Suprapubic skin (tissue), 4 donors: ENCODE measurements at places on chromosomes 5 and 9. TPM values are rescaled to one million over a fixed set of nuclear protein-coding genes. Genes with fewer than 3 reads are reported as not detected.

DNA sequence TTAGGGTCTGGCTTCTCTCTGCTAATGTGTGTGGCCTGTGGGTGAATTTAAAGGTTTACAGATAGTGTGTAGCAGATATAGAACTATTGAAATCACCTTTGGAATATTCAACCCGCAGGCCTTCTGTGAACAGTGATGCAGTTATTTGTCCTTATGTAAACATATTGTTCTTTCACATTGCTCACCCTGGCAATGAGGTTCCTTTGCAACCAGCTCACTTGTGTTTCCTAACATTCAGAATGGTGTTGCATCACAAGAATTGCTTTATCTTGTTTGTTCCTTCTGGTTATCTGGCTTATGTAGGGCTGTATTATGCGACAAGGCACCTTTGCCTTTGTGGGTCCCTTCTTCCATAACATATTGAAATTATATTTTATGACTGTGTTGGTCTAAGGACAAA, 370.3 kb downstream of the NNT start:
- DNase-seq, result no peak

- peak; percentile 77 for DNase-seq
Measured at GRCh38 chr5:172637110-172637580, 3.9 kb upstream of the NEURL1B start.

SPOCK1 gene
- 6.1 TPM for total RNA-seq

- no peak for DNase-seq
Measured at GRCh38 chr5:173812811-173813550, 75.2 kb upstream of the CPEB4 start.

VCAN gene
- total RNA-seq, result 24.0 TPM

- DNase-seq, result peak; percentile 69
Measured at GRCh38 chr5:43396762-43397304, 15.4 kb downstream of the CCL28 start.

PCDH12 gene
- total RNA-seq, result 0.76 TPM

ADAM19 gene
- total RNA-seq, result 1.6 TPM

GRCh38 chr9:135888126-135888765, 19.1 kb downstream of the CAMSAP1 start:
- DNase-seq, result no peak

TERT gene
- total RNA-seq, result not detected

DNA sequence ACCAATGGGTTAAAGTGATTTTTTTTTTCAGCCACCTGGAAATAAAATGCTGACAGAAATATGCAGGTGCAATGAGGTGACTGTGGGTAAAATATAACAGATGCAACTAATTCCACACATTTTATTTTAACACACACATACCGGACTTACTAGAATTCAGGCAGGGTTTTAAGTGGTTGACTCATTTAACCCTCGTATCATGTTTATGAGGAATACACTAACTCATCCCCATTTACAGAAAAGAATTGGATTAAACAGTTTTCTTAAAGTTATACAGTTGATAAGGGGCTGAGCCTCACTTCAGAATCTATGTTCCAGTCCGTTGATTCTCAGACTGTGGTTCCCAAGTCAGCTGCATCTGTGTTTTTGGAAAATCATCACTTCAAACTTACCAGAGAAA, 207.5 kb downstream of the CHSY3 start:
- DNase-seq, result no peak

SPATA31A6 gene
- total RNA-seq, result not detected

MLANA gene
- total RNA-seq, result 47.4 TPM

GRCh38 chr5:95701074-95701473, 18.3 kb upstream of the SPATA9 start:
- DNase-seq, result no peak

- DNase-seq, result no peak
Measured at GRCh38 chr5:145589063-145589462, 246.1 kb downstream of the PRELID2 start.

DNA sequence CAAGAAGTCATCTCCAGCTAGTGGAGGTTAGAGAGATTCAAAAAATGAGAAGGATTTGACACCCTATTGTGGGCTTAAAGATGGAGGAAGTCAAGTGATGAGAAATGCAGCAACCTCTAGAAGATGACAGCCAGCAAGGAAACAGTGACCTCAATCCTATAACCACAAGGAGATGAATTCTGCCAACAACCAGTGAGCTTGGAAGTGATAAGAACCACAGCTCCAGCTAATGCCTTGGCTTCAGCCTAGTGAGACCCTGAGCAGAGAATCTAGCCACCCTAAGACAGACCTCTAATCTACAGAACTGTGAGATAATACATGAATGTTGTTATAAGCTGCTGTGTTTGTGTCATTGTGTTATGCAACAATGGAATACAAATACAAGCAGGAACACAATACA, 262.4 kb downstream of the GRIA1 start:
- DNase-seq, result no peak

GRCh38 chr9:136345281-136346156, 18.0 kb downstream of the DNLZ start:
- DNase-seq, result peak; percentile 88

CEL gene
- total RNA-seq, result 5.2 TPM

- no peak for DNase-seq
Measured at GRCh38 chr5:76684756-76685519, 31.0 kb upstream of the F2R start.

DNA sequence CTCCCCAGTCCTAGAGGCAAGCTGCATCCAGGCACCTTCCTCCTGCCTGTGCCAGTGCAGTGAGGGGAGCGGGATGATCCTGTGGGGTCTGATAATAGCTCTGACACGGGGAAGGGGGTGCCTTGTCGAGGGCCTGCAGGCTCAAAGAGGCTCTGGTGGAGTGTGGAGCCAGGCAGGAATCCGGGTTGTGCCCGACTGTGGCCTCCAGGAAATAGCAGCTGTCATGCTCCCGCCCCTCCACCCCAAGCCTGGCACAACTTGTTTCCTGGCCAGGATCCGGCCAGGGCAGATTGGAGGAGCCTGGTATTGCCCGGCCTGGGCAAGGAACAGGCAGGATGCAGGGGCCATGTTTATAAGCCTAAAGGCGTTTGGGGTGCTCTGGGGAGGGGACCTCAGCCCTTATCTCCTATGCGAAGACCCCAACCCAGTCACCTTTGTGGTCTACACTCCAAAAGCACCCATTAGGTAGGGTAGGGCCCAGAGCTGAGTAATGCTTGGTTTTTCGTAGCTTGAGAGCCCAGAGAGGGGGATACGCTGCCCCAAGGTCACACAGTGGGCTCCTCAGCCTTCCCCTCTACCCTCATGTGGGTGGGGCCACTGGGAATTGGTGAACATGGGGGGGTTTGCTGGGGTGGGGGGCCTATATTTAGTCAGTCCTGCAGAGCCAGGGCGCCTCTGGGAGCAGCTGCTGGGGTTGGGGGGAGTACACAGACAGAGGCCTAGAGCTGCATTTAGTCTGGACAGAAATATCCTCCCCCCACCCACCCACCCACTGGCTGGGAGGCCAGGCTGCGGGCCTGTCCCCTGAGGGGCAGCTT, 12.2 kb downstream of the CXXC5 start:
- DNase-seq, result no peak

DNA sequence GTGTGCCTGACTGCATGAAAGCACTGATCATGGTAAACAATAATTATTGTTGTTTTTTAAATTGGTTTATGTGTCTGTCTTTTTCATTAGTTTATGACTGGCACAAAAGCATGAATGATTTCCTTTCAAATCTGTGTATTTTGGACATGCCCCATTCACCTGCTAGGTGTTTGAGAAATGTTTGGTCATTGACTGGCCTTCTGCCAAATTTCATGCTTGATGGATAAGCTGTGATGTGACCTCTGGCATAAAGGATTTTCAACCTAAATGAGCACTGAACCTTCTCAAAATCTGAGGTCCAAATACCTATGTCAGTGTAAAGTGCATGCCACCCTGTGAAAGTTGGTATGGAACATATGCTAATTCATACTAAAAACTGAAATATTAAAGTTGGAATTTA, 204.5 kb downstream of the BRINP1 start:
- no peak for DNase-seq

DNA sequence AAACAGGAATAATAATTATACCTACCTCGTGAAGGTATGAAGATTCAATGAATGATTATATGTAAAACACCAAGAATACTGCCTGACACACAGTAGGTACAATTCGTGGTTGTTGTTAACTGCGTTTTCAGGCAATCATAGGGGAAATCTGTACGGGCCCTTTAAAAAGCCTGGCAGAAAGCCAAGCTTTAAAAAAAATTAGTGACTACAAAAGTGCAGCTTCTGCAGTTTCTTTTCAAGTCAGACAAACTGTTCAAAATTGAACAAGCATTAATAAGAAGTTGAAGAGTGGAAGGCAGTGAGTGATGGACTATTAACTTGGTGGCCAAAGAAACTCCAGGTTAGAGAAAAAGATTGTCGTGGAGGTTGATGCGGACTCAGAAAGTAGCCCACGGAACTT, 85.9 kb upstream of the TRIO start:
- no peak for DNase-seq

IL5 gene
- not detected for total RNA-seq

- no peak for DNase-seq
Measured at GRCh38 chr5:55441954-55442353, 92.8 kb downstream of the PLPP1 start.

DNA sequence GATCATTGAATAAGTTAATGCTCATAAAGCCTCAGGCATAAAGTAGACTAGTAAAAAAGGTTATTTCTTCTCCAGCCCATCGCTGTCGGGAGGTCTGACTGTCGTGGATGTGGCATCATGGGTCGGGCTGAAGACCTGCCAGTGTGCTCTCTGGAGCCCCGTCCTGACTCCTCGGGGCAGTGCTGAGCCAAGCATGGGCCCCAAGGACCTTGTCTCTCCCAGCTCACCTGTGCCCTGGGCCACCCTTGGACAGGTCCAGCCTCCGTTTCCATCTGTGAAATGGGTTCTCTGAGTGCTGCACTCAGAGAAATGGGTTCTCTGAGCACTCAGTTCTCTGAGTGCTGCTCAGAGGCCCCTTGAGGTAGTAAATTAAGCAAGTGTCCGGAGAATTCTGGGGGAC, 269.0 kb downstream of the GADD45G start:
- DNase-seq, result peak; percentile 38

C5orf52 gene
- not detected for total RNA-seq

- no peak for DNase-seq
Measured at GRCh38 chr5:41636605-41637004, 126.2 kb upstream of the PLCXD3 start.

PCDHB15 gene
- 1.9 TPM for total RNA-seq

- DNase-seq, result peak; percentile 38
Measured at GRCh38 chr9:88973281-88974045, 17.8 kb upstream of the S1PR3 start.

DNA sequence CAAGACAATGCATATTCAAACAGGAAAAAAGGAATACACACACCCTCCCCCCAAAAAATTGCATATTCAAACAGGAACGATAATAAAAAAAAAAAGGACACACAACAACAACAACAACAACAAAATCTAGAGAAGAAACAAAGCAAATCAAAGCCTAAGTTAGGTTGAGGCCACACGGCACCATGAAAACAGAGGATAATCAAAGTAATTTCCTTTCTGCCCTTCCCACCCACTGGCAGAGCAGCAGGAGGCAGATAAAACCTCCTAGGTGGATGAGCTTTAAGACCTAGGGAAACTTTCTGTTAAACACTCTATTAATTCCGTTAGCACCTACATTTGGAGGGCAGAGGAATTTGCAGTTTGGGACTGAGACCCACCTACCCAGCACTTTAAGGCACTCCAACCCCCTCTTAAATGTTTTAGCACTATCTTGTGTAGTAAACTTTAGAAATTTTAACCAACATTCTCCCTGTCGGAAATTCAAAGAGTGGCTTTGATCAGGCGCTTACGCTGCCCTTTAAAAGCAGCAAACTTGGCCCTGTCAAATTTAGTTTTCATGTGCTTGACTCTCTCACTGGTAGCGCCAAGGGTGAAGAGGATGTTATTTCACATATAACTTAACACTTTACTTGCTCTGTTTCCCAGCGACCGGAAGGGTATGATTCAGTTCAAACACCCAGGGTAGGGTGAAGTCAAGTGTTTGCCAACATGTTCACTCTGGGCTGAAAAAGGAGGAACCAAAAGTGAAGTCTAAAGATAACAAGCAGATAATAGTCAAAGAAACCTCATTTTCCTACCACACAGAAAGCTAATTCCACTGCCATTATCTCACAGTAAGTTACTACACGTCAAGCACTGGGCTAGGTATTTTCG, 9.2 kb downstream of the ENC1 start:
- no peak for DNase-seq

PCDHA6 gene
- 0.56 TPM for total RNA-seq

- no peak for DNase-seq
Measured at GRCh38 chr9:36974731-36975130, 59.3 kb downstream of the PAX5 start.

DNA sequence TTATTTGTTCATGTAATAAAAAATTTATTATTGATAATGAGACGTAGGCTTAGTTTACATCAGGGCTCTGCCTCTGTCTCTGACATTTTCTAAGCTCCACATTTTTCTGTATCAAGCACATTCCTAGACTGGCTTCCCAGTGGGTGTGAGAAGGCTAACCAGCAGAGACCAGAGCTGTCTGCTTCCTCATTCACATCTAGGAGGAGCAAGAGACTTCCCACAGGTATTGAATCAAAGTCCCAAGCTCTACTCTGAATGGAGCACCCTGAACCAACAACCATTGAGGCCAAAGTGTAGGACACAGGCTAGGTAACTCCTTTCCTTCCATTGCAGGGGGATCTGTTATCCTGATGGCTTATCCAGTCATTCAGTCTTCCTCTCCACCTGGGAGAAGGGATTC, 72.4 kb downstream of the PARP8 start:
- DNase-seq, result no peak

GRCh38 chr5:179791881-179792611, 1.7 kb upstream of the LTC4S start:
- no peak for DNase-seq

- no peak for DNase-seq
Measured at GRCh38 chr9:29555502-29555901, 1982.2 kb upstream of the C9orf72 start.

PLPPR1 gene
- 0.57 TPM for total RNA-seq

AQP7 gene
- 2.1 TPM for total RNA-seq

- DNase-seq, result no peak
Measured at GRCh38 chr5:72122602-72123001, 15.3 kb downstream of the MAP1B start.

EGFLAM gene
- total RNA-seq, result 1.8 TPM

PALM2AKAP2 gene
- 2.5 TPM for total RNA-seq

PCDHB9 gene
- total RNA-seq, result 1.1 TPM

DNA sequence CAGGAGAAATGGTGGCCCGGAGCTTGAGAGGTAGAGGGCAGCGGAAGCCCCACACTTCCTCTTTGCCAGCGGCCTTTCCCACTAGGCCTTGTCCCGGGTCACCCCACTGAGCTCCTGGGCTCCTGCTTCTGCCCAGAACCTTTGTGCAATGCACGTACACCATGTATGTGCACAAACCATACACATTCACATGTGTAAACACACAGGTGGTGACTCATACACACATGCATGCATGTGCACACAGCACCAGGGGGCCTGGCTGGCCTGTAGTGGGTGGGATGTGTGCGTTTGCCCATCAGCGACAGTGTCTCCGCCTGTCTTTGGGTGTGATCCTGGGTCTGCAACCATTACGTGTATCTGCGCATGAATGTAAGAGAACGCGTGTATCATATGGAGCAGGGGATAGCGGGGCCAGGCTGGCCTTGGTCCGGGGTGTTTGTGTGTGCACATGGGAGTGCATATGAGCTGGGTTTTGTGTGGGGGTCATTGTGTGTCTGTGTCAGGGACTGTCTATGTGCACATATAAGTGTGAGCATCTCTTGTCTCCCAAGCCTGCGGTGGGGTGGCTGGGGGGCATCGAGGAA, 43.7 kb downstream of the PSD2 start:
- DNase-seq, result no peak
